Fibroblast of skin of back (primary cell): ENCODE measurements at places on chromosomes 4 and X.

- DNase-seq: no peak
Observed at GRCh38 chr4:185738820-185739219, 73.2 kb downstream of the SORBS2 start.

GRCh38 chr4:109494563-109494962, 60.9 kb downstream of the SEC24B start:
- no peak for DNase-seq

DNA sequence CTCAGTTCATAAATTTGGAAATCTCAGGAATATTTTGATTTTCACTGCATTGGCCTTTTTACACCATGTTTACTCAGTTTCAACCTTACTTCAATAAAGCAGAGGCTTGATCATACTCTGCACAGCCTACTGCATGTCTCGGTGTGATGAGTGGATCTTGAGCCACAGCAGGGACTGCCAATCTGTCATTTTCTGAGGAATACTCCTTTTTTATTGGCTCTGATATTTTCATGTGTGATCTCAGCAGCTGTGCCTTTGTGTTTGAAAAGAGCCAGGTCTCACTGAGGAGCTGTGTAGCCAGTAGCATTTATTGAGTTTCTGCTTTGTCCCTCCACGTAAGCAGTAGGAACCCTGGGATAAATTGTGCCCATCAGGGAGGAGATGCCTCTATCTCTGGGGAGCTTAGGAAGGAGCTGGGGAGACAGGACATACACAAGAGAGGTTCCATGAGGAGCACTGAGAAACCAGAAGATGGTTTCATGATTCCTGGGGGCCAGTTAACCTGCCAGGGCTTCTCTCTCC, 18.9 kb upstream of the TRIM2 start:
- no peak for DNase-seq

DNA sequence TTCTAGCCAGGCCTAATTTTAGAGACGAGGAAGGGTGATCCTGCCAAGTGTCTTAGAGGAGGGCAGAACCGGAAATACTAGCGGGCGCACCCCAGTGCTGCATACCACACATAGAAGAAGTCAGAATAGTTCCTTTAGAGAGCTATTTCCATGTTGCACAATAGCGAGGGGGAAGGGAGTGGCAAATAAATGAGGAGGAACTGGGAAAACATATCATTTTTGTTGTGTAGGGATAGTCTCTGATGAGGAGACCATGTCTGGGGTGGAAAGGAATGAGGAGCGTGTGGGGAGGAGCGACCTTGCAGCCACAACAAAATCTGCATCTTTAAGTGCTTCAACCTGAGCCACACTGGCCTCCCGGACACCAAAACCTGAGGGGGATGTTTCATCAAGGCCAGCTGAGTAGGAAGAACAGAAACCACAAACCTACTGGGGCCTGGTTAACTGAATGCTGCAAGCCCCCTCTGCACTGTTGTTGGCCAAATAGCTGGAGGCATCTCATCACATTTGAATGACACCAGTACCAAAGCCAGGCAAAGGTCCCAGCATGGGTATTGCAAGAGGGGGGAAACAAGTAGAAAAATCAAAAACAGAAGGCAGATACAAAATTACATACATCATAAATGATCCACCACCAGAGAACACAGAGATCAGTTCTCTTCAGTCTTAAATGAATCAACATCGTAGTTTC, 26.7 kb upstream of the C1QTNF7 start:
- DNase-seq: peak; percentile 95

DNA sequence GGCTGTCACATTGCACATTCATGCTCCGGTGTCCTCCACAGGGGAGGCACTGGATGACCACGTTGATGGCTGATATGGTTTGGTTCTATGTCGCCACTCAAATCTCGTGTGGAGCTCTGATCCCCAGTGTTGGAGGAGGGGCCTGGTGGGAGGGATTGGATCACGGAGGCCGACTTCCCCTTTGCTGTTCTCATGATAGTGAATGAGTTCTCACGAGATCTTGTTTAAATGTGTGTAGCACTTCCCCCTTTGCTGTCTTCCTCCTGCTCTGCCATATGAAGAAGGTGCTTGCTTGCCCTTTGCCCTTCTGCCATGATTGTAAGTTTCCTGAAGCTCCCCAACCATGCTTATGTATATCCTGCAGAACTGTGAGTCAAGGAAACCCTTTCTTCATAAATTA, 22.3 kb upstream of the NAT8L start:
- no peak for DNase-seq

DNA sequence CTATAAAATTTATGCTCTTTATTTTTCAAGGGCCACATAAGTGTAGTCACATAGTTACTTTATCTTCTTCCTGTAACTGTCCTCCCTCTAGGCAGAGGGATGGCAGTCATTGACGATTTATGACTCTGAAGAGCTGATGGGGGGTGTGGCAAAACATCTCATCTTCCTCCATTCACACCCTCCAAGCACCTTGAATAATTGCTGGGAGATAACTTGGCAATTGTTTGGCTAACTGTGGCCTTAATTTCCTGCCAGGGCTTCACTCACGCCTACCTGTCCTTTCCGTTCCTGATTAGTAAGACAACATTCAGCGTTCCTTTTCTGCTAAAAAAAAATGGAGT, 329.2 kb downstream of the ARHGAP10 start:
- no peak for DNase-seq

DNA sequence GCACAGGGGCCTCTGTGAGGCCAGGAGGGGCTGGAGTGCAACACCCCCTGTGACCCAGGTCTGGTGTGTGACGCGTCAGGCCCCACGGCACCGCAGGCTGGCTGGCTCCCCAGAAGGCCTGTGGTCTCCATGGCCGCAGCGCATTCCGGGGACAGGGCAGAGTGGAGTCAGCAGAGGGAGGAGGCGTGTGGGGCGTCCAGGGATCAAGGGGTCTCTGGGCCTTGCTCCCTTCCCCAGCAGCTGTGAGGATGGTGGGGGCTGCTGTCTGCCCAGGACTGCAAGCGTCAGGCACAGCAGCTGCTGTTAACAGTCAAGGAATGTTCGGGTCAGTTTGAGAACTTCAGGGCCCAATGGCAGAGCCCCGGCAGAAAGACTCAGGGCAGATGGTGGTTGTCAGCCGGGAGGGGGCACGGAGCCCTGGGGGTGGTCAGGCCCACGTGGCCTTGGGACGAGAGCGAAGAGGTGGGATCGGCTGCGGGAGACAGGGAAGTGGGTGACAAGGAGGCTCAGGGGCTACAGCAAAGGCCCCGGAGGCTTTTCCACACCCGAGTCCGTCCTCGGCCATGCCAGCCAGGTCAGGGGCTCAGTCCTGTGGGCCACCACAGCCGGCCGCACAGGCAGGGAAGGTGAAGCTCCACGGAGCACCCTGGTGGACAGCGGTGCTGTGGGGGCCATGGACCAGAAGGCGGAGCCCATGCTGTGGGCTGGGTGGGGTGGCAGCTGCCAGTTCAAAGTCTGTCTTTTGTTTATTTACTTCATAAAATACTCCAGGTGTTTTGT, 18.3 kb downstream of the PCGF3 start:
- no peak for DNase-seq

- DNase-seq: peak; percentile 98
Observed at GRCh38 chr4:113355550-113356371, 306.3 kb downstream of the ANK2 start.

- DNase-seq: no peak
Observed at GRCh38 chr4:104032896-104033295, 313.1 kb upstream of the TACR3 start.
